Panc1 (cell line): ENCODE measurements at places on chromosomes 6 and 20. TPM values are rescaled to one million over a fixed set of nuclear protein-coding genes. Genes with fewer than 3 reads are reported as not detected.

DNA sequence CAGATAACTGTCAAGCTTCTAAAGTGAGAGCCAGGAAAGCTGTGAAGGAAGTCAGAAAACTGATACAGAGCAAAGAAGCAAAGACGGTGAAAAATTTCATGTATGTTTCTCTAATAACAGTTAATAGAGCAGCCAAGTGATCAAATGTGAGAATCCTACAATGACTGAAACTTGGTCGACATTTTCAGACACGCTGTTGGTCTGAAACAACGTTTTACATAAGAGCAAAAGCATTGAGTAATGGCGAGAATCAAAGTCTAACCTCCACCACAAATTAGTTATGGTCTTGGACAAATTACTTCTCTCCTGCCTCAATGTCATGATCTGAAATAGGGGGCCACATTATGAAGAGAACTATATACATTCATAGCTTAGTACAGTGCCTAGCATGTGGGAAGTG lies 3.3 kb downstream of the MKKS start:
- H3K27ac ChIP-seq, result no peak overlapping the region
- peaks cover 7% of the 10 kb centered on the region for H3K4me1 ChIP-seq
- H3K36me3 ChIP-seq, result peaks cover 3% of the 10 kb centered on the region; the same call in 1 of the 2 replicates
- no peak for DNase-seq

- H3K36me3 ChIP-seq, result no peaks in the 10 kb centered on the region
- H3K27ac ChIP-seq, result no peak overlapping the region
- H3K27me3 ChIP-seq, result no peaks in the 10 kb centered on the region
- H3K4me3 ChIP-seq, result no peak overlapping the region
- DNase-seq, result no peak
- peaks cover 3% of the 10 kb centered on the region; the same call in 1 of the 2 replicates for H3K4me1 ChIP-seq
Observed at GRCh38 chr6:93989630-93990029, 570.3 kb upstream of the EPHA7 start.

Gene TGM3
- not detected for total RNA-seq

- DNase-seq, result no peak
- no peaks in the 10 kb centered on the region for H3K4me1 ChIP-seq
- no peak overlapping the region for H3K27ac ChIP-seq
- H3K4me3 ChIP-seq, result no peak overlapping the region
- peaks cover 15% of the 10 kb centered on the region for H3K27me3 ChIP-seq
Observed at GRCh38 chr20:64160526-64161355, 3.5 kb upstream of the MYT1 start.

DNA sequence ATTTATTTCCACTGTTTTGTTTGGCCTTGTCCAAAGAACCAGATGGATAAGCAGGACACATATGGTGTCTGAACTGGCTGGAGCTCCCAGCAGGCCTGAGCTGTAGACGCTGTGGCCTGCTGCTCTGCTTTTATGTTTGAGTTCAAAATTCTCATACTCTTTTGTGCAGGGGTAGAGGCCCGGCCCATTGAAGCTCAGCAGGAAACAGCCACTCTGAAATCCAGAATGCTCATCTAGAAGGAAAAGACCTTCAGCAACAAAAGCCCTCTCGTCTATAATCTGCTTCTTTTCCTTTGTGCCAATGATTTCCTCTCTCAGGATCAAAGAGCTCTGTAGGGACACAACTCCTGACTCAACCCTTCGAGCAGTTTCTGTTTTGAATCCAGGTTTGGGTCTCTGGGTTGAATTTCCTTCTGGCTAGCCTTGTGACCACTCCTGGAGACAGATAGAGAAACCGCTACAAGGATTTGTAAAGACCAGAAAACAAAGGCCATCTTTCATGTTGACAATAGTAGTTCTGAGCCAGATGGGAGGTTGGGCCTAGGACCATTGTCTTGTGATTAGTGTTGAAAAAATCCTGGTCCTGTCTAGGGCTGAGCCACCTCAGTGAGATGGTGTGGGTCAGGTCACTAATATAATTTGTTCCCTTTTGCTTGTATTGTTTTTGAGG lies 446.7 kb downstream of the BCKDHB start:
- no peak overlapping the region for H3K4me3 ChIP-seq
- H3K36me3 ChIP-seq, result no peaks in the 10 kb centered on the region
- DNase-seq, result no peak
- H3K27ac ChIP-seq, result no peak overlapping the region
- H3K27me3 ChIP-seq, result no peaks in the 10 kb centered on the region
- H3K4me1 ChIP-seq, result no peaks in the 10 kb centered on the region

- H3K27ac ChIP-seq, result no peak overlapping the region
- DNase-seq, result no peak
- no peaks in the 10 kb centered on the region for H3K36me3 ChIP-seq
- H3K4me1 ChIP-seq, result no peaks in the 10 kb centered on the region; the same call in 1 of the 2 replicates
- no peak overlapping the region for H3K4me3 ChIP-seq
Observed at GRCh38 chr6:38281126-38281525, 358.6 kb downstream of the BTBD9 start.

DNA sequence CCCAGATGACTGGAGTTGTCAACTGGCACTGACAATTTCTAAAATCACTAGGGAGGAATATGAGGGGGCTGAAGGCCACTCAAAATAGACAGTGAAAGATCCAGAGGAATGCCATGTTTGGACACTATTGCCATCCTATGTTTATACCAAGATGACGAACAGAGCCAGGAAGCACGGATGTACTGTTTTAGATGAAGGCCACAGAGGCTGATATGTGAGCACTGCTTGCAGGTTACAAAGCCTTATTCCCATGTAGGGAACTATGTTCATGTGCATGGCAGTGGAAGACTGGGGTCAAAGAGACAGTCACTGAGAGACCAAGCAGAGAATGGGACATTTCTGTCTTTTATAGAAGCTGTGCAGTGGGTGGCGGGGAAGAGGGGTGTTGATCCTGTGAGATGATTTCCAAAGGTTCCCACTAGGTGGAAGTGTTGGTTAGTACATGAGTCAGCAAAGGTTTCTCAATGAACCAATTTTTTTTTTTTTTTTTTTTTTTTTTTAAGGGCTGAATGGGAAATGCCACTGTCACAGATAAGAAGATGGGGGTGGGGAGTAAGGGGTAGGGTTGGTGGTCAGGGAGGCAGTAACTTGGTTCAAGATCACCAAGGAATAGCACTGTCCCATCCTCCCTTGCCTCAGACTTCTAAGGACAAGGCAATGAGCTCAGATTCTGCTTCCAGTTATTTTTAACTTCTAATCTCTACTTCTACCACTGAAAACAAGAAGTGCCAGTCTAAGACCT lies 46.7 kb upstream of the MOCS1 start:
- H3K27ac ChIP-seq, result no peak overlapping the region
- H3K4me3 ChIP-seq, result no peak overlapping the region
- no peaks in the 10 kb centered on the region; the same call in 1 of the 2 replicates for H3K27me3 ChIP-seq
- DNase-seq, result no peak

DNA sequence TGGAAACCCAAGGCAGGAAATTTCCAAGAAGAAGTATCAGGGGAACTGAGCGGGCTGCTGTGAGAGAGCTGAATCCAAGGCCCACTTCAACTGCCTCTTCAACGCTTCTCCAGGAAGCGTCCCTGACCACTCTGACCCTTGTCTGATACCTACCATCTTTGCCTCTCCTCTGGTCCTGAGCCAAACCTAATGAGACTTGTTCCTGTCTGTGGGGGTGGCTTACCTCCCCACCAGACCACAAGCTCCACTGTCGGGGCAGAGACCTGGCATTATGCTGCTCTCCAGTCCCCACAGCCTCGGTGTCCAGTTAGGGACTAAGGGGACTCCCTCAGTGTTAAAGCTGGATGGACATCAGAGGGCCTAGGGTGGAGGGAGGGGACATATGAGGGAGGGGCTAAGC lies 49.7 kb downstream of the LRFN2 start:
- H3K4me3 ChIP-seq, result no peak overlapping the region
- no peaks in the 10 kb centered on the region for H3K36me3 ChIP-seq
- DNase-seq, result no peak
- no peak overlapping the region for H3K27ac ChIP-seq
- H3K27me3 ChIP-seq, result no peaks in the 10 kb centered on the region; the same call in 1 of the 2 replicates

DNA sequence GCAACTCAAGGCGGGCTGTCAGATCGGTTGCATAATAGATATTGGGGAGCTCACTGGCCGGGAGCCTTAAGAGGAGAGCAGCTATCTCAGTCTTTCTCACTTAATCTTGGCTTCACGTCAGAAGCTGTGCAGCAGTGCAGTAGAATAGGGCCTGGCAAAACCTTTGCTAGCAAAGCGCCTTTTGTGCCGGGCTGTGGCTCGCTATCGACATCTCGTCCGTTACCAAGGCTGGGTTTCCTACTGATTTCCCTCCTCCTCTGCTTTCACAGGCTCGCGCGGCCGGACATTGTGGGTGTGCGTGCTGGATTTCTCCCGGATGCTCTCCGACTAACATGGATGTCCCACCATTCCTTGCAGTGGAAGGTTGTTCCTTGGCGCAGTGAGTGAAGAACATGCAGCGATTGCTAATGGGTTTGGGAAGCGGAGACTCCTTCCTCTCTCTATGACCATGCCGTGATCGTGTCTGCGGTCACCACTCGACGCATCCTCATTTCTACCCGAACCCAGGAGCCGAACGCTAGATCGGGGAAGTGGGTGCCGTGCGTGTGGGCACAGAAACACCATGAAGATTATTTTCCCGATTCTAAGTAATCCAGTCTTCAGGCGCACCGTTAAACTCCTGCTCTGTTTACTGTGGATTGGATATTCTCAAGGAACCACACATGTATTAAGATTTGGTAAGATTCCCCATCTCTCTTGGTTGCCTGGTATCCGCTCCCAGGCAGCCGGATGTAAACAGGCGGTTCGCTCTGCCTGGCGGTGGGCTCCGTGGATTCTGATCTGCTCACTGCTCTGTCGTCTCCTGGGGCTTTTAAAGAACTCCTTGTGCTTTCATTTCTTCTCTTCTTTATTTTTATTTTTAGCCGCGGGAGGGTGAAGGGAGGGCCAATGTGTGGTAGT lies 5.5 kb downstream of the GRIK2 start:
- H3K27ac ChIP-seq, result no peak overlapping the region
- H3K27me3 ChIP-seq, result peaks cover 6% of the 10 kb centered on the region; the same call in 1 of the 2 replicates
- no peak overlapping the region for H3K4me3 ChIP-seq
- H3K36me3 ChIP-seq, result no peaks in the 10 kb centered on the region
- peaks cover 3% of the 10 kb centered on the region; the same call in 1 of the 2 replicates for H3K4me1 ChIP-seq

Gene MCHR2
- not detected for total RNA-seq

DNA sequence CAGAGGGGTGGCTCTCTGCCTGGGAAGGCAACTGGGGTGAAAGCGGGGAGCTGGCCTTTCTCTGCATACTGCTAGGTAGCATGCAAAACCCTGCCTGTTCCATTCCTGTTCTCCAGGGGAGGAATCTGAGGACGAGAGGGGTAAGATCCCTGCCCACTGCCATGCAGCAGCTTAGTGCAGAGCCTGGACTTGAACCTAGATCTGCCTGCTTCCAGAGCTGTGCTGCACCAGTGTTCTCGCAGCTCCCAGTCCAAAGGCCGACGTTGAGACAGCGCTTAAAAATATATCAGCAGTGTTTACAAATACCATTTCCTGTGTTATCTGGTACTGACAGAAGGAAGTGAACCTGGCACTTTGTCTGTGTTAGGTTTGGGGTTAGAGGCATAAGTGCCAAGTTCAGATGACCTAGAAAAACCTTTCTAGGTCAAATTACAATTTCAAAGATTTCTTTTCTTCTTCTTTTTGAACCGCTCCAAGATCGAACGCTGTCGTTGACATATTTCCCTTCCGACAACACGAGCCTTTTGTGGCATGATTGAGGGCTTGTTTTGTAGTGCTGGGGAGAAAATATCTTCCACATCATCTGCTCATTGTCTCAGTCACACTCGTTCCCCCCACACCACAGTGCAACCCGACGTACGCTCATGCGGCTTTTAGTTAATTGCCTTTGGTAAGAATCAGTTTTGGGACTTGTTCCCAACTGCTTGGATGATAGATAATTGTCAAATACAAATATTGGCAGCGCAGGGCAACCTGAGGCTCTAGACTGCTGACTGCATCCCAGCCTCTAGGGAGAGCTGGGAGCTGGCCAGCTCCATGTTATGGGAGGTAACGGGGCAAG lies 44.6 kb downstream of the TOX2 start:
- H3K27ac ChIP-seq, result peak overlapping the region; percentile 91
- peaks cover 90% of the 10 kb centered on the region for H3K4me1 ChIP-seq
- H3K36me3 ChIP-seq, result no peaks in the 10 kb centered on the region

Gene DZANK1
- total RNA-seq, result 3.0 TPM

DNA sequence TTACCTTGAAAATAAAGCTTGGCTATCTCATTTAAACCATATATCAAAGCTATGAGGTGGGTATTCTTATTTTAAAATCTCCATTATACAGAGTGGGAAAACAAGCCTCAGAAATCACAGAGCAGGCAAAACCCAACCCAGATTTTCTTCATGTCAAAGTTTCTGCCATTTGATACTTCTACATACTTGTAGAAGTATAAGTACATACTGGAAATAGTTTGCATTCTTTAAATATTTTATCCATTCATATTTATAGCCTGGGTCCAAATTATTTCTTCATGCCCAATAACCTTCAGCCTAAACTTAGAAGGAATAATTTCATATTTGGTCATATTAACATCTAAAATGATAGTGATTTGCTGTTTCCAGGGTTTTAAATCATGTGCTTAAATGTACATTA lies 61.8 kb downstream of the MLIP start:
- H3K4me1 ChIP-seq, result no peaks in the 10 kb centered on the region
- DNase-seq, result no peak

- no peak for DNase-seq
- H3K36me3 ChIP-seq, result no peaks in the 10 kb centered on the region
- no peaks in the 10 kb centered on the region for H3K4me1 ChIP-seq
- no peak overlapping the region for H3K4me3 ChIP-seq
Observed at GRCh38 chr20:4987130-4987529, 14.2 kb downstream of the SLC23A2 start.

Gene GINS1
- 36.0 TPM for total RNA-seq

GRCh38 chr6:121748850-121749249 lies 313.4 kb downstream of the GJA1 start:
- H3K27me3 ChIP-seq, result no peaks in the 10 kb centered on the region
- H3K4me1 ChIP-seq, result no peaks in the 10 kb centered on the region
- no peak for DNase-seq
- H3K36me3 ChIP-seq, result no peaks in the 10 kb centered on the region
- no peak overlapping the region for H3K4me3 ChIP-seq

GRCh38 chr6:137403855-137404254 lies 90.3 kb downstream of the OLIG3 start:
- peaks cover 4% of the 10 kb centered on the region; the same call in 1 of the 2 replicates for H3K27me3 ChIP-seq
- no peak overlapping the region for H3K27ac ChIP-seq
- no peaks in the 10 kb centered on the region for H3K36me3 ChIP-seq
- H3K4me1 ChIP-seq, result no peaks in the 10 kb centered on the region

GRCh38 chr6:6533176-6533575 lies 55.3 kb upstream of the LY86 start:
- H3K36me3 ChIP-seq, result no peaks in the 10 kb centered on the region
- peaks cover 4% of the 10 kb centered on the region for H3K27me3 ChIP-seq
- no peak for DNase-seq
- no peak overlapping the region for H3K4me3 ChIP-seq

Gene CDSN
- total RNA-seq, result not detected

GRCh38 chr6:107584726-107585125 lies 94.8 kb downstream of the SOBP start:
- H3K36me3 ChIP-seq, result no peaks in the 10 kb centered on the region
- no peaks in the 10 kb centered on the region; the same call in 1 of the 2 replicates for H3K4me1 ChIP-seq
- H3K4me3 ChIP-seq, result no peak overlapping the region
- no peak overlapping the region for H3K27ac ChIP-seq
- H3K27me3 ChIP-seq, result no peaks in the 10 kb centered on the region; the same call in 1 of the 2 replicates
- DNase-seq, result no peak

Gene SMLR1
- total RNA-seq, result 0.08 TPM

- H3K4me3 ChIP-seq, result no peak overlapping the region
- H3K27ac ChIP-seq, result no peak overlapping the region
- H3K36me3 ChIP-seq, result no peaks in the 10 kb centered on the region
- no peak for DNase-seq
- H3K27me3 ChIP-seq, result no peaks in the 10 kb centered on the region
Observed at GRCh38 chr6:95230071-95230740, 347.1 kb upstream of the MANEA start.

Gene SSTR4
- total RNA-seq, result not detected

Gene RIN2
- total RNA-seq, result 25.0 TPM

Gene WFDC5
- not detected for total RNA-seq
